ENCODE measurements at places on chromosomes 5 and 9.

GRCh38 chr5:74166064-74166463 is 474.5 kb downstream of the ENC1 start:
- DNase-seq, result no peak

GRCh38 chr9:35096035-35096849 is at the start of gene PIGO:
Gene PIGO (minus strand): TSS chr9:35096591. CDS start chr9:35095565, 1,026 bp downstream.
- peak; percentile 81 for DNase-seq

DNA sequence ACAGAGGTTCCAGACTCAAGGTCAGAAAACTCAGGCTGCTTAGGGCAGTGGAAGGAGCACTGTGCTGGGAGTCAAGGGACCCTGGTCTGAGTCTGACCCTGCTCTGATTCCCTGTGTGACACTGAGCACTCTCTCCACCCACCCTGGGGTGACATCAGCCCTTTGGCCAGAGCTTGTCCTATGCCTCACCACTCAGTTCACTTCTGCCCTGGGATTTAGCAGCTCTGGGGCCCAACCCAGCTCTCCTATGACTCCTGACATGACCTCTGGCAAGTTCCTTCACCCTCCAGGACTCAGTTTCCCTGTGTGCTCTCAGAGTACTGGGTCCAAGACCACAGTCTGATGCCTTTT is 63.9 kb downstream of the FAM114A2 start:
- no peak for DNase-seq

GRCh38 chr5:121086671-121087070 is 622.6 kb downstream of the PRR16 start:
- DNase-seq, result no peak

DNA sequence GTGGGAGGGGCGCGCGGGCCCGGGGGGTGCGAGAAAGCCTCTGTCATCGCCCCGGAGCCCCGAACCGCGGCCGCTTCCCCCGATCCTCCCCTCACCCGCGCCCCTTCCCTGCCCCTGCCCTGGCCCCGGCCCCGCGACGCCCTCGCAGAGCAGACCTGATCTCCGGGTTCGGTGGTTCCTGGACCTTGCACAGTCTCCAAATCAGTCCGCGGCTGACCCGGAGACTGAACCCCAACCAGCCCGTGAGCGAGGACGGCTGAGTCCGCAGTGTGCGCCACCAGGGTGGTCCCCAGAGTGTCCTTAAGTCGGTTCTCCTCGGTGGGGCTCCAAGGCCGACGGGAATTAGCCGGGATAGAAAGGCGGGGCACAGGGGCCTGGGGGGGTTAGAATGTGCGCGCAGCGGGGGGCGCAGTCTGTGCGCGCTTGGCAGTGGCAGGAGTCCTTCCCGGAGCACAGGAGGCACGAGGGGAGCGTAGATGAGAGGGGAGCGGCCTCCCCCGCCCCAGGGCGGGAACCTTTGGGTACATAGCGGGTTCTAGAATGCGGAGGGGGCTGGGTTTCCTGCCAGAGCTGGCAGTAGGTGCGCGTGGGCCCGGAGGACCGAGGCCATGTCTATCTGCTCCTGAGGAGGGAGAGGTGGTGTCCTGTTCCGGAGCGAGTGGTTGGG is 779 bp downstream of the PKN3 start:
- DNase-seq, result no peak

DNA sequence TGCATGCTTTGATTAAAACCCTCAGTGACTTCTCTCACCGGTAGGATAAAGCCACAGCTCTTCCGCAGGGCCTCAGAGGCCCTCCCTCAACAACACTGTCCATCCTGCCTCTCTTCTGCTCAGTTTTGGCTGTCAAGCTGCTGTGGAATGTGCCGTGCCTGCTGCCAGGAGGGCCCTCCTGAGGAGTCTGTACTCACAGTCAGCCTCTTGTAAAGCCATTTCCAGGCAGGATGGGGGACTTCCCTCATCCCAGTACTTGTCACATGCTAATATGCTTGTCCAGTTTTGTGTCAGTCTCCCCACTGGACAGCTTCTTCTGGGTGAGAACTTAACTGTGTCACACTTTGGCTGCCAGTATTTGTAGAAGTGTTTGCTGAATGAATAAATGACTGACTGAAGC is 13.9 kb upstream of the DDX41 start:
- no peak for DNase-seq

GRCh38 chr5:37619353-37619752 is 220.5 kb downstream of the GDNF start:
- DNase-seq, result no peak

- no peak for DNase-seq
These were observed 600.0 kb downstream of the NR2F1-AS1 start for GRCh38 chr5:92981001-92981400.

- DNase-seq, result no peak
These were observed 41.9 kb downstream of the OSTF1 start for GRCh38 chr9:75130172-75130571.

DNA sequence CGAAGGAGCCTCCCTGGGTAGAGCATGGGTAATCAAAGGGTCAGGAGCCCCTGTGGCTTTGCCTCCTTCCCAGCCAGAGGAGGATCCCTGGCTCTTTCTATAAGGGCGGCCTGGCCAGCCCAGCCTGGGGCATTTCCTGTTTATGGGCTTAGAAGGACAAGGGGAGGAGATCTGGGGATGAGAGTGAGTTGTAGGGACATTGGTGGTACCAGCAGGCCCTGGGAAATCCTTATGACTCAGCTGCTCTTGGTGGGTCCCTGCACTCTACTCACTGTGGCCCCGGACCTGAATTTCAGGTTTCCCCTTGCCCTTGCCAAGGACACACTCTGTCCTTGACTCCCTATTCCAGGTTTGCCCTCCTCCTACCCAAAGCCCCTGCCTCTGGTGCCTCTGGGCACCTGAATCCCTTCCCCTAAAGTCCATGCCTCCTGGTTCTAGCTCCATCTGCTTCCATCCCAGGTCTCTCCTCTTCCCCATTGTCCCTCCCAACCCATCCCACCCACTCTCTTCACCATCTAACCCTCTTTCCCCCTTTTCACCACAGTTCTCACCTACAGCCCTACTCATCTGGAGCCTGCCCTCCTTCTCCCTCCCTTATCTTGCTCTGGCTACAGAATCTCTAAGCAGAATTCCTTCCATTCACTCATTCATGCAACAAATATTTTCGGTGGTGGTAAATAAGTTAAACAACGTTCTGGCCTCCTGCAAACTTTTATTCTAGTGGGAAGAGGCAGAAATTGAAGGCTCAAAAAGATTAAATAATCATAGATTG is 34.9 kb downstream of the PCDH1 start:
- DNase-seq, result no peak

DNA sequence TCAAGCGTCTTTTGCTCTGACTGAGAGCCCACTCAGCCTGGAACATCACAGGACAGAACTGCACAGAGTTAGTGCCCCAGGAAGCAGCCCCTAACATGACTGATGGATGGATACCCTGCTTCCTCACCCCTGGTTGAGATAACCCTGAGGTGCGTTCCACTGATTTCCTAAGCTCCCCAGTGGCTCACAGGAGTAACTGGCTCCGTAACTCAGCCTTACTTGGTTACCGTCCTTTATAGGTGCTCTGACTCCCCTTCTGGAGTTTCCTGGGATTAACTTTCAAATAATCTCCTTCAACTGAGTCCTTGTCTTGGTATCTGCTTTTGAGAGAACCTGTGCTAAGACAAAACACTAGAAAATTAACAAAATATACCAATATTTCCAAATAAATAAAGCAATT is 449.5 kb downstream of the AGTPBP1 start:
- DNase-seq, result no peak

DNA sequence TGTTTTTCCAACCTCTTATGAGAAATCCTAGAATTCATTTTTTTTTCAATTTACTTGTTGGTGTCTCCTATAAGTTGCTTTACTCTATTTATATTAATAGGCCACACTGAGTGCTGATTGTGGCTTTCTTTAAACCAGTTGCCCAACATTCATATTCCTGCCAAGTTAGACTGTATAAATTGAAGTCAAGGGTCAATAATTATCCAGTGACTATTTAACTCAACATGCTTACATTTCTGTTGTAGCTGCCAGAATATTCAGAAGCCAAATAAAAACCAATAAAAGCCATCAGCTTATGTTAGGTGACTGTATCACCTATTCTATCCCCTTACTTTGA is 169.0 kb downstream of the PTPRD start:
- no peak for DNase-seq

- no peak for DNase-seq
These were observed 83.1 kb upstream of the MAST4 start for GRCh38 chr5:66513130-66513529.

GRCh38 chr5:1718669-1719068 is 81.0 kb downstream of the MRPL36 start:
- DNase-seq, result no peak

GRCh38 chr9:136132512-136133050 is 13.9 kb upstream of the TMEM250 start:
- DNase-seq, result no peak

- no peak for DNase-seq
These were observed 49.3 kb upstream of the ZNF366 start for GRCh38 chr5:72556351-72557166.

- DNase-seq, result no peak
These were observed 1166.2 kb downstream of the TAF11L14 start for GRCh38 chr5:18800293-18801025.

DNA sequence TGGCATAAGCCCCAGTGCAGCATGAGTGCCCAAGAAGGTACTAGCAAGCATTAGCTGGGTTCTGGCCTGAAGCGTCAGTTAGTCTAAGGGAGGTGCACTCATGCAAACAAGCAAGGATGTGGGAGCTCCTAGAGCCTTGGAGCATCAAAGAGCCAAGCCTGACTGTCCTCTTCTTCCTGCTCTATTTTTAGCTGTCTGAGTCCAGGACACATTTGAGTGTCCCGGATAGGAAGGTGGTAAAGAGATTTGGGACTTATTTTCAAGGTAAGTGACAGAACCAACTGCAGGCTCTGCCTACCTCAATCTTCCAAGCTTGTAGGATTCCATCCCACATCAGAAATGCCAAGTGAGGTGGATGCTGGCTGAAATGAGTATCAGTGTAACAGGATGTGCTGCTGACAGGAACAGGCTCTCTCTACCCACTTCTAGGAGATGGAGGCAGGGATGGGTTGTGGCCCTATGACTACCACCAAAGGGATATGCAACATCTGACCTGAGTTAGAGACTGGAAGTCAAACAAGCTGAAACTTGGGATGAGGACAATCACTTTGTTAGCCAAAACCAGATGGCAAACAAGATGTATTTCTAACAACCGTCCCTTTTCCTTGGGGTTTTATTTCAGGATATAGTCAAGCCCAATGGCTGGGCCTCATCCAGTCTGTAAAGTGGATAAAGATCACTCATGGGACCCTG is 15.1 kb downstream of the MACROH2A1 start:
- no peak for DNase-seq

GRCh38 chr5:61679562-61679961 is 347.5 kb downstream of the ZSWIM6 start:
- DNase-seq, result no peak

DNA sequence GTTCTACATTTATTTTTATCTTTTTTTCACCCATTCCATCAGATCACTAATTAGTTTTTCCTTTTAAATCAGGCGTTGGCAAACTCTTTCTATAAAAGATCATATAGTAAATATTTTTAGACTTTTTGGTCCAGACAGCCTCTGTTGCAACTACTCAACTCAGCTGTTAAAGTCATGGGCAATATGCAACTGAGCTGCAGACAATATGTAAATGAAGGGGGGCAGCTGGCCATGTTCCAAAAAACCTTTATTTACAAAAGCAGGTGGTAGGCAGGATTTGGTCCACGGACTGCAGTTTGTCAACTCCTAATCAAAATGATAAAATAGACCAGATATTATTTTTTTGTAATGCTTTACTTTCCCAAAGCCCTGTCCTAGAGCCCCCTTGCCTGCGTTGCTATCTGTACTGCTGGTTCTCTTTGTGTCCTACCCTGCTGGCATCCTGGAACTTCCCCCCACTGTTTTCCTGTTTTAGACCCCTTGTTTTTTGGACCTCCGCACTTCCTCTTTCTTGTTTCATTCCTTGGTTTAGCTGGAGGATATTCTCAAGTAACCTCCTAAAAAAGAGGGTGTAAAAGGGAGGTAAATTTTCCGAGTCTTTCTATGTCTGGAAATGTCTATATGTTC is 24.7 kb upstream of the TNFSF8 start:
- DNase-seq, result no peak

DNA sequence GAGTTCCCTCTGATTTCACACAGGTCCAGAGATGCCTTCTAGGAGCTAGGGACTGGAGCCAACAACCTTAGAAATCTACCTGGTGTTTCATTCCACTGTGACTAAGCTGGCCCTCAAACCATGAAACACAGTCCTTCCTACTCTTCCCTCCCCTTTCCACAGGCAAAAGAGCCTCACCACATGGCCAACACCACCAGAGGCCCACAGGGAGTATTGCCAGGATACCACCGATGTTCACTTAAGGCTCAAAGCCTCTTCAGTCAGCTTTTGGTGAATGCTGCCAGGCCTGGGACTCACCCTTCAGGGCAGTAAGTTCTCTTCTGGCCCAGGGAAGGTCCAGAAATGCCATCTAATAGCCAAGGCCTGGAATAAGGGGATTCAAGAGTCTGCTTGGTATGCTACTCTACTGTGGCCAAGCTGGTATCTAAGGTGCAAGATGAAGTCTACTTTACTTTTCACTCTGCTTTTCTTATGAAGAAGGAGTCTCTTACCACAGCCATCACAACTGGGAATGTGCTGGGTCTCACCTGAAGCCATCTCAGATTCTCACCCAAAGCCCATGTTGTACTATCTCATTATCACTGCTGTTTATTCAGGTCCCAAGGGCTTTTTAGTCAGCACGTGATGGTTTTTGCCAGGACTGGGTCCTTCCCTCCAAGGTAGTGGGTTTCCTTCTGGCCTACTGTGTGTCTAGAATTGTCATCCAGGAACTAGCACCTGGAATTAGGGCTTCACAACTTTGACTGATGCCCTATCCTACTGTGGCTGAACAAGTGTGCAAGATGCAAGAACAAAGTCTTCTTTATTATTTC is 1018.4 kb downstream of the TAF11L14 start:
- no peak for DNase-seq

GRCh38 chr5:145825751-145826180 is 9.4 kb downstream of the PRELID2 start:
- no peak for DNase-seq

DNA sequence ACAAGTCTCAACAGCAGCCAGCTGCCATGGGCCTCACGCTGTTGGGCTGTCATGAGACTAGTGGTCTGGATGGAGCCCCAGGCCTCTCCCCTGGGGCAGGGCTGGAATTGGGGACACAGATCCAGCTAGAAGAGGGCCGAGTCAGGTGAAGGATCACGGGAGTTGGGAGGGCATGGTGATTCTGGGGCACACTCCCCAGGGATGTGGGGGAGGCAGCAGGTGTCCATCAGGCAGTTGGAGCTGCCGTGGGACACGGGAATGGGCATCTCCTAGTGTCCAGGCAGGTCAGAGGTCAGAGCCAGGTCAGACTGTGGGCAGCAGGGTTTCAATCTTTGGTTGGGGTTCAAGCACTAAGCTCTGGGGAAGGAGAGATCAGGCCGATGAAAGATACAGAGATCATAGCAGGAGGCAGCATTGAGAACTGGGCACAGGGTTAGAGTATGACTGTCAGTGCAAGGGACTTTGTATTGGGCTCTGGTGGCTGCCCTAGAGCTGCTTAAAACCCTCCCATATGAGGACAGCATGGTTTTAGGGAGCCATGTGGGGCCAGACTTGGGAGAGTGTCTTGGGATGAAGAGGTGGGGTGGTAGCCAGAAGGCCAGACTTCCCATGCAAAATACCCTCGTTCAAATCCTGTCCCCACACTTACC is 59.2 kb downstream of the ARHGEF37 start:
- DNase-seq, result no peak
